ENCODE measurements at places on chromosomes 7 and 10.
A peak's percentile ranks its signal among the peaks of the same experiment; 100 is the strongest.

DNA sequence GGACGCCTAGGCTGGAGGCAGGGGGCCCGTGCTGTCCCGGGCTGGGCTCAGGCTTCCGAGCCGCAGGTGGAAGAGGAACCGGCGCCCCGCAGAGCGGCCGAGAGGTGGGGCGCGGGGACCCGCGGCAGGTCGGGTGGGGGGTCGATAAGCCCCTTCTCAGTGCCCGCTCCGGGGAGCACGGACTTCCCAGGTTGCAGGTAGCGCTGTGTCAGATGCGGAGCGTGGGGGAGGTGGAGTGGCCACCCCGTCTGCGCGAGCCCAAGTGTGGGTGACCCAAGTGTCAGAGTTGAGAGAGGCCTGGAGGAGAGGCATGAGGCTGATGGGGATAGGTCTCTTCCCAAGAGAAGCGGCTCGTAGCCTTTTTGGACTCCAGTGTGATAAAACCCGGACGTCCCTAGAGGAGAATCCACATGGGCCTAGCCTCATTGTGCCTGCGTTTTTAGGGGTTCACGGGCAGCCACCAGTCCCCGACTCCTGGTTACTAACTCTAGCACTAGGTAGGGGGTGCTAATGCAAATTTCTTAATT is 580 bp downstream of the EEPD1 start:
- no peak for DNase-seq

GRCh38 chr10:46255801-46256747 is 30.7 kb upstream of the ANTXRL start:
- peak; percentile 32 for DNase-seq

DNA sequence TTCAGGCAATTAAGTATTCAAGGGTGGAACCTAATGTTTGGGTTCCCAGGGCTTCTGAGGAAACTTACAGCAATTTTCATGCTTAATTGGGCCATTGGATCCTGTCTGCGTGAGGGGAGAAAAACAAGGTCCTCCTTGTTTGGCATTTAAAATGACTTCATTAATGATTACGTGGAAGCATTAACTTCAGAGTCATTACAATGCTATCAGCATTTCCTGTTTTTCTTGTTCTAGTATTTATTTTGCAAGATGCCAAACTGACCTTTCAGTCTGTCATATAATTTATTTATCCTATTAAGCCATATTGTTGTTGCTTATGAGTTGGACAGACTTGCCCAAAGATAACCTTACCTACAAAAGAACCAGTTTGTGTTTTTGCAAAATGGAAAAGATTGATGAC is 324.1 kb upstream of the LRRN3 start:
- no peak for DNase-seq

DNA sequence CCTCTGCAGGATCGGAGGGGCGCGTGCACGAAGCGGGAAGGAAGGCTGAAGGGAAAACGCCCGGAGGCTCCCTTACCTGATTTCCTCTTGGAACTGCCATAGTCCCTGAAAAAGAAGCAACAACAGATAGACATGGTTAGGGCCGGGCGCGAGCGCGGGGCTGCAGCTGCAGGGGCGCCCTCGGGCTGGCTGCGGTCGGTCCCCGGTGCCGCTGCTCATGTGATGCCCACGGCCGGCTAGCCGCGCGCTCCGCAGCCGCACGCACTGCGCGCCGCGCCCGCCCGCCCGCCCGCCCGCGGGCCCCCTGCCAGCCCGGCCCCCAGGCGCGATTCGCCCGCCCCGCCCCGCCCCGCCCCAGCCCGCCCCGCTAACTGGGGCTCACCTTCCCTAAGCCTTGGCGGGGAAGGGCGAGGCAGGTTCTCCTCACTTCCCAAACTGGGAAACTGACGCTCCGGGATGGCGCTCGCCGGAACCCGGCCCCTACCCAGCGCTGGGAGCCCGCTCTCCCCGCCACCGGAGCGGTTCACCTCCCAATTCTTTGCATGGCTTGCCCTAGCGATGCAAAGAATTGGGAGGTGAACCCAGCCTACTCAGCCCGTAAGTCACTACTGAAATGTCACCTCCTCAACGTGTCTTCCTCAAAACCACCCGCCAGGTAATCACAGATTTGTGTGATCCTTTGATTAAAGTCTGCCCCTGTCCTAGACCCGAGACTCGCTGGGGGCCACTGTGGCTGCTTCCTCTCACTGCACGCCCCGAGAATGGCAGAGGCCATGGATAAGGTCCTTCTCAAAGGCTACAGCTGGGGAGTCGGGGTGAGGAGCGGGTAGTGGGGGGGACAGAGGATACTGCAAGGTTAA is 162.2 kb downstream of the SH3PXD2A start:
- no peak for DNase-seq

GRCh38 chr7:3374239-3374638 is 73.2 kb downstream of the SDK1 start:
- no peak for DNase-seq

GRCh38 chr7:25678215-25678614 is 449.9 kb upstream of the NPVF start:
- no peak for DNase-seq

- DNase-seq = no peak
These were observed 1.1 kb upstream of the ARHGAP22 start for GRCh38 chr10:48605786-48606529.

GRCh38 chr7:105402221-105403095 is 13.7 kb upstream of the SRPK2 start:
- DNase-seq = peak; percentile 69
